ENCODE measurements at places on chromosomes 1 and 21.

DNA sequence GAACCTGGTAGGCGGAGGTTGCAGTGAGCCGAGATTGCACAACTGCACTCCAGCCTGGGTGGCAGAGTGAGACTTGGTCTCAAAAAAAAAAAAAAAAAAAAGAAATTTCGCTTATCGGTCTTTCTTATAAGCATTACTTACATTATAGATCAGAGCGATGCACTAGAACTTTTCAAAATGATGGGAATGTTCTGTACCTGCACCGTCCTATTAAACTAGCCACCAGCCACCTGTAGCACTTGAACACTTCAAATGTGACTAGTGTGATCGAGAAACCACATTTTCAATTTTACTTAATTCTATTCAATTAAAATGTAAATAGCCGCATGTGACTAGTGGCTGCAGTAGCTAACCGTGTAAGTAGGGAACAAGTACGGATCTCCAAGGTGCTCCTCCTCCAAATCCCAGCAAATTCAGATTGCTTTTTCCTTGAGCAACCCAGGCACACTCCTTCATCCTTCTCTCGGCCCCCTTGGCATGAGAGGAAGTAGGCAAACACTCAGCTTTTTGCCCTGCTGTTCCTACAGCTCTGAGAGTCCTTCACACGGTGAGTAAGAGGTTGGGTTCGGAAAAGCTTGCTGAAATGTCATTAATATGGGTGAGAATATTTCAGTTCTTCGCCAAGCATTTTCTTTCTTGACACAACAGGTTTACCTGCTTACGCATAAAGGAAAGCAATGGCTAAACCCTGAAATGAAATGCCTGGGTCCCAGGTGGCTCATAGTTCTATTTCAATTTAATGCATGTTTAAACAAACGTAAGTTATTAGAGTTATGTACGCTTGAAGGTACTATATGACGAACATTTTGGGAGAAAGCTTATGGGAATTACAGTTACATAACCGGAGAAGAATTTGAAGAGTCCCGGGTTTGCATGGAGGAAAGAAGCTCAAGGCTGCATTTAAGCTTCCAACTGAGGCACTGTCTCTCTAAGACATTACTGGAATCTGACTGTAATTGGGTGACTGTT, 69.5 kb upstream of the HUNK start:
- no peak for DNase-seq

GRCh38 chr1:233614173-233614742, 352 bp downstream of the KCNK1 start:
- no peak for DNase-seq

GRCh38 chr1:182059936-182060335, 1.6 kb downstream of the ZNF648 start:
- DNase-seq, result no peak

DNA sequence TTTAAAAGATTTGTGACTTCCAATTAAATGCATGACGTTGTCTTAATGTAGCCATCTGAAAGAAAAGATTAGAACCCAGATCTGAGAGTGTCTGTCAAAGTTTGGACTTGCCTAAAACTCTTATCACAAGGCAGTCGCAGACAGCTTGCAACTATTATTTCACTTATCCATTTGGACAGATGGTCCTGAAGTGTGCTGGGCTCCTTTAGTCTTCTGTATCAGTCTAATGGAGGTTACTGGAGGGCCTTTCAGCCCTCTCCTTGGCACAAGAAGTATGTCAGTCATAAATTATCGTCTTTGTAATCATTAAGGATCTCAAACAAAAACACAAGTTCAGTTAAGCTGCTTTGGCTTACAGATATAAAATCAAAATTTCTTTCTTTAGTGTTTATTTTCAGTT, 15.5 kb downstream of the PROX1 start:
- DNase-seq, result no peak

DNA sequence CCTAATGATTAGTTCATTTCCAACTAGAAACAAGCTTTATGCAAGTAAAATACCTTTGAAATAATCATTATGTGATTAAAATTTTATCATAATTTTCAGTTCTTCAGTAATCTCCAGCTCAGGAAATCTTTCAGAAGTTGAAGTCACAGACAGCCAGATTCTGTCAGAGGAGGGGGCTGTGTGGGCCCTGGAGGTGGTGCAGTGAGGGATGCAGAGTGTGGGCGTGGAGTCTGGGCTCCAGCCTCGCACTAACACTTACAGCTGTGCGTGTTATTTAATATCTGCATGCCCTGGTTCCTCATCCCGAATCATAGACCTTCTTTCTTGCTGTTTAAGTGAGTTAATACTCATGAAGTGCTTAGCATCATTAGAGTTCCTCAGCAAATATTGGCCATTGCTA, 23.9 kb downstream of the WDR64 start:
- DNase-seq, result no peak
